ENCODE measurements at places on chromosomes 16 and 17.

DNA sequence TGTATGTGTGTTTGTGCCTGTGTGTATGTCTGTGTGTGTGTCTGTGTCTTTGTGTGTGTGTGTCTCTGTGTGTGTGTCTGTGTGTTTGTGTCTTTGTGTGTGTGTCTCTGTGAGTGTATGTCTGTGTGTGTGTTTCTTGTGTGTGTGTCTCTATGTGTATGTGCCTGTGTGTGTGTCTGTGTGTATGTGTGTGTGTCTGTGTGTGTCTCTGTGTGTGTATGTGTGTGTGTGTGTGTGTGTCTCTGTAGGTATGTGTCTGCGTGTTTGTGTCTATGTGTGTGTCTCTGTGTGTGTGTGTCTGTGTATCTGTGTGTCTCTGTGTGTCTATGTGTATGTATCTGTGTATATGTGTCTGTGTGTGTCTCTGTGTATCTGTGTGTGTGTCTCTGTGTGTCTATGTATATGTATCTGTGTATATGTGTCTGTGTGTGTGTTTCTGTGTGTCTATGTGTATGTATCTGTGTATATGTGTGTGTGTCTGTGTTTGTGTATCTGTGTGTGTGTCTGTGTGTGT, 70.2 kb downstream of the USP43 start:
- DNase-seq: no peak

DNA sequence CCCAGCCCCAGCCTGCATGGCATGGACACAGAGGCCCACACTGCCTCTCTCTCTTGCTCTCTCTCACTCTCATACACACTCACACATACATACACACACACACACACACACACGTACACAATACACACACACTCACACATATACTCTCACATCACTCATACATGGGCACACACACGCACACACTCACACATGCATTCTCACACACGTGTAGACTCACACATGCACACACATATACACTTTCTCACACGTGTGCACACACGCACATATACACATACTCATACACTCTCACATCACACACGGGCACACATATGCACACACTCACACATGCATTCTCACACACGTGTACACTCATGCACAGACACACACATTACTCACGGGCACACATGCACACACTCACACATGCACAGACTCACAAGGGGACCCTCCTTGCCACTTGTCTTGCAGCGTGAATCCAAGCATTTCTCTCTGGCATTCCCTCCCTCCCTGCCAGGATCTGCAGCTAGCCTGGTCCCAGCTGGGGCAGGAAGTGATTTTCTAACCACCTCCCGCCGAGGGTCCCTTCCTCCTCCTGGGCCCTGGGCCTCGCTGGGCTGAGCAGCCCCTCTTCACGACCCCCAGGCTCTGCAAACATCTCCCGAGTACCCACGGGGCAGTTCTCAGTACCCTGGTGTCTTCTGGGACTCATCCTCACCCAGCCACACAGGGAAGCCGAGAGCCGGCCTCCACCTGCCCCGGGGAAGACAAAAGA, 37.5 kb downstream of the IL21R start:
- DNase-seq: peak; percentile 63

- no peak for DNase-seq
Observed at GRCh38 chr16:23874613-23875294, 39.0 kb downstream of the PRKCB start.

- DNase-seq: no peak
Observed at GRCh38 chr17:48241770-48242497, 134.4 kb downstream of the SNX11 start.

GRCh38 chr17:48544349-48545021, 424 bp downstream of the HOXB2 start:
- no peak for DNase-seq

DNA sequence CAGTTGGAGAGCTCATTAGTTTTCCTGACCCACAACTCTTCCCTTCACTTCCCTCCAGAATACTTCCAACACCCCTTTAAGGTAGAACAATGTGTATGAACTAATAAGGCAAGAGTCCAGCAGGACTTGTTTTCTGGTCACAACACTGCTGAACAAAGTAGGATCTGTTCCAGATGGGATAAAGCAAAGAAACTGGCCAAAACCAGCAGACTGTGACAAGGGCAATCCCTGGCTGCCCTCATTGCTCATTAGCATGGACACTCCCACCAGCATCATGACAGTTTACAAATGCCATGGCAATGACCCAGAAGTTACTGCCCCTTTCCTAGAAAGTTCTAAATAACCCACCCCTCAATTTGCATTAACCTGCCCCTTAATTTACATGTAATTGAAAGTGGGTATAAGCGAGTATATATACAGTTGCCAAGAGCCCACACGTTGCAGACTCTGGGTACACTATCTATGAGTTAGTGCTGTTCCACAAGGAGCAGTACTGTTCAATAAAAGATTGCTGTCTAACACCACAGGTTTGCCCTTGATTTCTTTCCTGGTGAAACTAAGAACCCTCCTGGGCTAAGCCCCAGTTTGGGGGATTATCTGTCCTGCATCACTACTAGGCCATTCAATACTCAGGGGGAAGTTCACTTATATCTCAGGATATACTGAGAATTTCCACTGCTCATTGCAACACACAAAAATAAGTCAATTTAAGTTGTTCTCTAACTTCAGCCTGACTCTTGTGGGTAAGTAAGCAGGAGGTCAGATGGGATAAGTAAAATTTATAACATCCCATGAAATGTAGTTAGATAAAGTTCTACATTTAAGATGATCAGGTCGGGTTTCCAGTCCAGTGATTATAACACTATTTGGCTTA, 82.3 kb downstream of the SSH2 start:
- no peak for DNase-seq

- DNase-seq: no peak
Observed at GRCh38 chr17:601244-601925, 113.3 kb downstream of the VPS53 start.

- peak; percentile 66 for DNase-seq
Observed at GRCh38 chr17:22277595-22277994, 585.3 kb downstream of the KCNJ18 start.

DNA sequence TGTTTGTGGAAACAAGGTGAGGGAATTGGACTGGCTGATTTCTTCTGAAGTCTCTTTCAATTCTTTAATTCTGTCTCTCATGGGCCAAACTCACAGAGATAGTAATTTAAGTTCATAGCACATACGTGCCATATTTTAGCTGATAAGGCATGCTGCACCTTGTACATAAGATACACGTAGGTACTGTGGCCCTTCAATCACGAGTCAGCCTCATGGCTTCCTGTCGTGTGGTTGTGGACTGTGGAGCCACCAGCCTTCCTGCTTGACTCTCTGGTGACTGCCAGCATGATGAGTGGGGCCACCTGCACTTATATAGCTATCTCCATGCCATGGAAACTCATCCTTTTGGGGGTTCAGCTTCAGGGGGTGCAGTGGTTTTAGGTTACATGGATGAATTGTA, 25.1 kb downstream of the KSR1 start:
- DNase-seq: no peak

- DNase-seq: no peak
Observed at GRCh38 chr16:85601272-85601639, 11.9 kb upstream of the GSE1 start.

DNA sequence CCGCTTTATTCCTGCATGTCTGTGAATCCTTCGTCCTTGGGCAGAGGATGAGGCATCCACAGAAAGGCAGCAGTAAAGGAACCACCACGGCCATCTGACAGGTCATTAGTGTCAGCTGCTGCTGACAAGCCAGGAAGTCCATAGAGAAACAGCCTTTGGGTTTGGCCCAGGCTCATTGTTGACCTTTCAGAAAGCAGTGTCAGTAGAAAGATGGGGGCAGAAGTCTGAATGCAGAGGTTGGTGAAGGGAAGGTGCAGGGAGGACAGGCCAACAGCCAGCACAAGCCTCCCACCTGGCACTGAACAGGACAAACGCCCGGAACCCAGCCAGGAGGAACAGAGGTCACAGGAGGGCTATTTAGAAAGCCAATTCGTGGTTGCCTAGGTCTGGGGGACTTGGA, 105.8 kb downstream of the VAT1L start:
- no peak for DNase-seq

- DNase-seq: no peak
Observed at GRCh38 chr17:9389111-9389527, 186.5 kb downstream of the STX8 start.
